Left cardiac atrium (tissue), 4 donors: ENCODE measurements at places on chromosomes 2 and 18. TPM values are rescaled to one million over a fixed set of nuclear protein-coding genes. Genes with fewer than 3 reads are reported as not detected.

DNA sequence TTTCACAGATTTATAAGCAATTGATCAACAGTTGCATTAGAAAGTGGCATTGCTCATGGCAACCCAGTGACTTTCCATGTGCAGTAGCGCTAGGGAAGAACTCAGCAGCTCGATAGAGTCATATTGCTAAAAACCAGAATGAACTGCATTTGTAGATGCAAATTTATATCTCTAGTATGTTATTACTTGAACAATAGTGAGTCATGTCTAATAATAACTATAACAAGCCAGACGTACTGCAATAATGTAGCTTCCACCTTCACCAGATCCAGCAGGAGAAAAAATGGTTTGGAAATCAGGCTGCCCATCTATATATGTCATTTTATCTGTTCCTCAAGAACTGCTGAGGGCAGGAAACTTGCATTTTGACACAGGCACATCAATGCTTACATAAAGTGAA, 66.5 kb upstream of the FIGN start:
- DNase-seq: no peak

GRCh38 chr2:136111711-136112110, 6.2 kb downstream of the CXCR4 start:
- DNase-seq: no peak

- no peak for DNase-seq
Observed at GRCh38 chr18:13868501-13869271, 44.7 kb downstream of the MC5R start.

GRCh38 chr18:72993250-72993649, 125.5 kb upstream of the NETO1 start:
- no peak for DNase-seq

DNA sequence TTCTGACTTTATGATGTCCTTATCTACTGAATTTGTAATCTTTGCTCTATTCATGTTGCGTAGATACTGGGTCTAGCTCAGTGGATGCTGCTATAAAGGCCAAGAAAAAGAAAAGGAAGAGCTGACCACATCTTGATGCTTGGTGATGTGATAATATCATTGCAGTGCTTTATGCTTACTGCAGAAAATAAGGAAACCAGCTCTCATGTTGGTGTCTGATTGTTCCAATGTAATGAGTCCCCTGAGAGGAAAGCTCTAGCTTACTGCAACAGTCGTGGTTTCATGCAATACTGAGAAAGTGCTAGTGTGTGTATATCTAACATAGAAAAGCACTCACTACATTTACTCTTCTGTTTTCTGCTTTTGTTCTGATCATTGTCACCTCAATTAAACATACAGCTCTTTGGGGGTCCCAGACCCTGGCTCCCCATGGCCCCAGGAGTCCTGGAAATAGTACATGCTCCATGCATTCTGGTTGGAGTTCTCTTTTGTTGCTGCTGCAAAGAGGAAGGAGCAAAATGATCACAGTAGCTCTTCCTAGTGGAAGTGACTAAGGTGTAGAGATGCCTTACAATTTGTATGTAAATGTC, 338.8 kb downstream of the CYRIA start:
- no peak for DNase-seq

Gene TSPYL6
- total RNA-seq: not detected
